Activated naive CD8-positive, alpha-beta T cell treated with anti-CD3 and anti-CD28 coated beads, Interleukin-2, amount 50 U/mL, for 24 hours (primary cell): ENCODE measurements at places on chromosomes 11 and 22.

DNA sequence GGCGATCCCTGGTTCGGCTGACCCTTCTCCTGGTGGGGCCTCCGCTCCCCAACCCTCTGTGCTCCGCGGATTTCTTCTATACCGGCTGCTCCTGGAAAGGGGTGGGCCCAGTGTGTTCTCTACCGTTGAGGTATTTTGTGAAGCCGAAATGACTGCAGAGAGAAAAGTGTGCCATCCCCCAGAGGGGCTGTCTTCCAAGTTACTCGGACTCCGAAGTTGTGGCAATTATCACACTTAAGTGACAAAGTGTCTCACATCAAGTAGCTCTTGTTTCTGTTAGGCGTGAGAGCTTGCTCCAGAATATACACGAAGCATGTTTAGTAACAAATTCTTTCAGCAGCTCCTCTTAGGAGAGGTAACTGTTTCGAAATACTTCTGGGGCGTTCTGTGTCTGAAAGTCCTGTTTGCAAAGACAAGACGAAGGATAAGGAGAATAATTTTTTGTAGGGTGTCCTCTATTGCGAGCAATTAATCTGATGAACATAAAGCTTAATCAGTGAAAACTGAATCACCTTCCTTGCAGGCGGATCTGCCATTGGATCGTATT, 434 bp downstream of the XPNPEP3 start:
- peaks cover 28% of the 10 kb centered on the region for H3K36me3 ChIP-seq
- H3K4me3 ChIP-seq, result peak overlapping the region; percentile 92
- peak overlapping the region; percentile 100 for H3K27ac ChIP-seq
- H3K27me3 ChIP-seq, result peaks cover 2% of the 10 kb centered on the region

- H3K27ac ChIP-seq, result no peak overlapping the region
- H3K27me3 ChIP-seq, result peaks cover 22% of the 10 kb centered on the region
- H3K36me3 ChIP-seq, result no peaks in the 10 kb centered on the region
Measured at GRCh38 chr11:82810326-82810725, 76.7 kb upstream of the FAM181B start.

- no peak overlapping the region for H3K4me3 ChIP-seq
- H3K4me1 ChIP-seq, result no peaks in the 10 kb centered on the region
- DNase-seq, result no peak
- peaks cover 16% of the 10 kb centered on the region for H3K27me3 ChIP-seq
- no peak overlapping the region for H3K27ac ChIP-seq
Measured at GRCh38 chr11:5124891-5125620, 13.1 kb downstream of the OR52A5 start.

DNA sequence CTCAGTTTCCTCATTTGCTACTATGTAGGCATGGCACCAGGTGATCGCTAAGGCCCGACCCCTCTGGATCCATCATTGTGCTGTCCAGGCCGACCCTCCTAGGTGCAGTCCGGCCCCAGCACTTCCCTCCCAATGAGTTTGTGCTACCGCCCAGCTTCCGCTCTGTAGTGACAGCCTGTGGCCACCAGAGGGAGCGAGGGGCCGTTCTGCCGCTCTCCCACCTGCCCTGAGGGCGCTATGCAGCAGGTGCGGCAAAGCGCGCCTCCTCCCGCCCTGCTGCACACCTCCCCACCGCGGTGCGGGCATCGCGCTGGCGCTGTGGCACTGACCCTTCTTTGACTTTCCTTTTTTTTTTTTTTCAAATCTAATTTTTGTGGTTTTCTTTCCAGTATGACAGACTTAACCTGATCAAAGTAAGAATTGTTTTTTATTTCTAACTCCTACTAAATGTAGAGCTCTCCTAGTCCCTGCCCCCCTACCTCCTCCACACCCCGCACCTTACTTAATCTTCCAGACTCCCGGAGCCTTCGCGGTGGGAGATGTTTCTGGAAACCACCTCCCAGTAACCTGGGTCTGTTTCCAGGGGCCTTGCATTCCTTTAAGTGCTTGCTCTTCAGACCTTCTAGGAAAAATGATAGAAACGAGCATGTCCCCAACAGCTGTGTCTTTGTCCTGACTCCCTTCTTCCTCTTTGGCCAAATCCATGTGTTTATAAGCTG, 73.7 kb downstream of the SCN3B start:
- no peak overlapping the region for H3K4me3 ChIP-seq
- no peak overlapping the region for H3K27ac ChIP-seq
- H3K27me3 ChIP-seq, result peaks cover 8% of the 10 kb centered on the region
- peaks cover 12% of the 10 kb centered on the region for H3K4me1 ChIP-seq
- peak; percentile 74 for DNase-seq

DNA sequence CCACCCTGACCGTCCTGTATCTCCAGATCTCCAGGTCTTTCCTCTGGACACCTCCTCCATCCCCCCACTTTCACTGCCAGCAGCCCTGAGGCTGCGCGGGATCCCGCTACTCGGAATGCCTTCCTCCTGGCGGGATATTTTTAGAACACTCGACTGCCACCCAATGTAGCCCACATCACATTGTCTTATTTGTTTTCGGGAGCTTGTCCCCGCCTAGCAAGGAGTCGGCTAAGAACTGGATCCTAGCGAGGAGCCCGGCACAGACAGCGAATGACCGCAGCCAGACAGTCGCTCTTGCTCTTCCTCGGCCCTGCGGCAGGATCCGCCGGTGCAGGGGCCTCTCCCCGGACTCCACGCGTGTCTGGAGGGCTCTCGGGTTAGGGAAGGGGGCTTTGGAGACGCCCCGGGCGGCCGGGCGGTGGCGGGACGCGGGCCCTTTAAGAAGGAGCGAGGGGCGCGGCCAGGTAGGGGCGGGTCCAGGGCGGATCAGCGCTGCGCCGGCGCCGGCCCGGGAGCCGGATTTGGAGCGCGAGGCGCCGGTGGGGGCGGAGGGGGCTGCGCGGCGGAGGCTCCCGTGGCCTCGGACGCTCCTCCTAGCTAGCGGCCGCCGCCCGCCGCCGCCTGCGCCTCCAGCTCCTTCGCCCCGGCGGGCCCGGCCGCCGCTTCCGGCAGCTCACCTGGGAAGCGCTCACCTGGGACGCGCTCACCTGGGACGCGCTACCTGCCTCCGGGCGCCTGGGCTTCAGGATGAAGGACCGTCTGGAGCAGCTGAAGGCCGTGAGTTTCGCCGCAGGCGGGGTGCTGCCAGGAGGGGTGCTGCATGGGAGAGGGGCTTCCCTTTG, at the start of gene STX3:
TSS of gene STX3 (plus strand) at position 518 of the 842 bp plus-strand sequence. CDS start at position 748, 230 bp downstream.
- peak within 1 kb of the TSS; percentile 78 for H3K27ac ChIP-seq
- no peaks in the 10 kb centered on the region for H3K36me3 ChIP-seq
- peaks cover 5% of the 10 kb centered on the region for H3K27me3 ChIP-seq
- DNase-seq, result peak; percentile 71
- H3K4me1 ChIP-seq, result peaks cover 23% of the 10 kb centered on the region

DNA sequence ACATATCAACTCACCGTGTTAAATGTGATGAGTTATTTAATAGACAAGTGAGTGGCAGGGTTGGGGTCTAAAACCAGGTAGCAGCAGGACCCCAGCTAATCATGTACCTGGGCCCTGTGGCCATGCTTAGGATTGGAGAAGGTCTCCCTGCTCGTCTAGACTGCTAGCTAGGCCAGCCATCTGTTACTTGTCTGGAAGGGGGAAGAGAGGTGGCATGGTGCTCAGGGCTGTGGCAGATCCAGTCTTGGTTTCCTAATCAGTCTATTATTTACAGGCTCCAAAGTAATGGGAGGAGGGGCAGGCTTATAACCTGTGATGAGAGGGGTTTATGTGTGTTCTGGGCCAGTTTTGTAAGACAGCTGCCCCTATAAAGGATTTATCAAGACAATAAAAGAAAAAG, 105.9 kb downstream of the NTM start:
- H3K27ac ChIP-seq, result no peak overlapping the region
- no peak for DNase-seq
- H3K4me1 ChIP-seq, result no peaks in the 10 kb centered on the region
- no peak overlapping the region for H3K4me3 ChIP-seq
- no peaks in the 10 kb centered on the region for H3K27me3 ChIP-seq
- no peaks in the 10 kb centered on the region for H3K36me3 ChIP-seq

- no peak overlapping the region for H3K27ac ChIP-seq
- H3K27me3 ChIP-seq, result no peaks in the 10 kb centered on the region
- no peaks in the 10 kb centered on the region for H3K4me1 ChIP-seq
- peaks cover 46% of the 10 kb centered on the region for H3K36me3 ChIP-seq
- no peak overlapping the region for H3K4me3 ChIP-seq
Measured at GRCh38 chr22:25352294-25352680, 132.8 kb downstream of the CRYBB2 start.

DNA sequence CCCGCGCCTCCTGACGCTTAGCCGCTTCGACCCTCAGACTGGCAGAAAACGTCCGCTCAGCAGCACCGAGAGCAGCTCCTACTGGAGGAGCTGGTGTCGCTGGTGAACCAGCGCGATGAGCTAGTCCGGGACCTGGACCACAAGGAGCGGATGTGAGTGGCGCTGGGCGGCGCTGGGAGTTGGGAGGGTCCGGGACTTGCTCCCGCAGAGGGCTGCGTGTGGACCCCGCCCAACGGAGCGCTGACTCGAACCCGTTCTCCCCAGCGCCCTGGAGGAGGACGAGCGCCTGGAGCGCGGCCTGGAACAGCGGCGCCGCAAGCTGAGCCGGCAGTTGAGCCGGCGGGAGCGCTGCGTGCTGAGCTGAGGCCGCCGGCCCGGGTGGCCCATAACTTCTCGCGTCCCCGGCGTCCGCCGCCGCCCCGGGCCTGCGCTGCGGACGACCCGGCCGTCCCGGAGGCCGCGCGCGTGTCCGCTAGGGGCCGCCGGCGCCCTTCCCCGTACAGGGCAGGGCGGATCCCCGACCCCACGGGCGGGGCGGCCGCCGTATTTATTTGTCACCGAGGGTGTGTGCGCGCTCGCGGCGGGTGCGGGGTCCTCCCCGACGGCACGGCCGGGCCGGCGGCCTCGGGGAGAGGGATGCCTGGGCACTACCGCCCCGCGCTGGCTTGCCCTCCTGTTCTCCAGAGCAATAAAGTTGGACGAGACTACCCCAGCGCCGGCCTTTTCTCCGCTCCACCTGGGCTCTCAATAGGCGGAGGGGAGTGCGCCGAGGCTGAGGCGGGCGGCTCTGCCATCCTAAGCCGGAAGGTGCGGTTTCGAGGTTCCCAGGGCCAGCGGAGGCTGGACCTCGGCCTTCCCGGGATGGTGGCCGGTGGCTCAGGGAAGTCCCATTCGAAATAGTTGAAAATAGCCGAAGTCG, 3.4 kb downstream of the KCNK7 start:
- no peak overlapping the region for H3K4me3 ChIP-seq
- H3K36me3 ChIP-seq, result peaks cover 8% of the 10 kb centered on the region
- DNase-seq, result no peak
- no peak overlapping the region for H3K27ac ChIP-seq

- no peaks in the 10 kb centered on the region for H3K27me3 ChIP-seq
- DNase-seq, result no peak
- no peak overlapping the region for H3K4me3 ChIP-seq
- H3K36me3 ChIP-seq, result peaks cover 29% of the 10 kb centered on the region
Measured at GRCh38 chr11:96114178-96115064, 190.5 kb upstream of the MTMR2 start.

DNA sequence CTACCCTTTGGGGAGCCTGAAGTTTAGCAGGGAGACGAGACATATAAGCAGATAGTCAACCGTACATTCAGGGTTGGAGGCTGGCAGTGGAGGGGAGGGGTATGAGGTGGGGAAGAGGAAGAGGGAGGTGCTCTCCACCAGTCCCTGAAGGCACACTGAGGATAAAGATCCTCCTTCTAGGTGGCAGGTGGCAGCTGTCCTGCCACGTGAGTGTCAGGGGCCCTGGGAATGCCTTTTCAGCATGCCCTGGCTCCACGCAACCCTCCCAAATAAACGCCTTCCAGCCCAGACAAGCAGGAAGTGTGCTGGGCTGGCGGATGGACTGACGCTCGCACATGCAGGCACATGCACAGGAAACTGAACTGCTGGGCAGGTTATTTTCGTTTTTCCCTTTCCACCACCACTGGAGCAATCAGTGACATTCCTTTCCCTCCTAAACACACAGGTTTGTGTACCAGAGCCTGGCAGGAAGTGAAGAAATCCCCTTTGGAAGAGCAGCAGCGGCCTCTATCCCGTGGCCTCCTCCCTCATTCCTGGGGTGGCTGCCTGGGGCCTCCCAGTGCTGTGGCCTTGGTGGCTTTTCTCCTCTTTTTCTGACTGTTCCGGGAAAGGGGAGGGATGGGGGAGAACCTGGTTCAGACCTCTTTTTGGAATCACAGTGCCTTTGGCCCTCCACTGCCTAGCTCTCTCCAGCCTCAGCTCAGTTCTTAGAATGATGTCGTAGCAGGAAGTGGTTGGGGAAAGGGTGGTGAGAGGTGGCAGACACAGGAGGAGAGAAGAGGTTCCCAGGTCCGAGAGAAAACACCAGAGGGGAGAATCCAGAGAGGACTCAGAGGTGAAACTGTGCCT, 157.0 kb upstream of the TIMP3 start:
- H3K4me3 ChIP-seq, result no peak overlapping the region
- DNase-seq, result peak; percentile 13
- H3K27ac ChIP-seq, result peak overlapping the region; percentile 87
- no peaks in the 10 kb centered on the region for H3K27me3 ChIP-seq
- H3K4me1 ChIP-seq, result peaks cover 37% of the 10 kb centered on the region
- no peaks in the 10 kb centered on the region for H3K36me3 ChIP-seq

DNA sequence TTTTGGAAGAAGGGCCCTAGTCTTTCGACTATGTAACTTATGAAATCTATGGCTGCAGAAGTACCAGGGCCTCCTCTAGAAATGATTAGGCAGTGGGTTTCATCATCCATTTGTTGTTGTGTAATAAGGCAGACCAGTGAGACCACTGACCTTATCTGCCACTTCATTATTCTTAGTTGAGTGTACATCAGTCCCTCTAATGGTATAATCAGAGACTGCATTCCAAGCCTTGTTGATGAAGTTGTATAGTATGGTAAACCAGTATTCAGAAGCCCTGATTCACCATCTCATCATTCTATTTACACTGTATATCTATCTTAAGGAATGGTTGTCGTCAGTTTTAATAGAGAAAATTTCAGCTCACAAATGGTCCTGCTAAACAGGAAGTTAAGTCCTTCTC, 32.2 kb upstream of the GRIA4 start:
- H3K4me1 ChIP-seq, result no peaks in the 10 kb centered on the region
- H3K27me3 ChIP-seq, result no peaks in the 10 kb centered on the region

GRCh38 chr11:80748207-80748925, 1307.5 kb upstream of the TENM4 start:
- no peak for DNase-seq
- H3K27ac ChIP-seq, result no peak overlapping the region
- H3K4me3 ChIP-seq, result no peak overlapping the region
- H3K27me3 ChIP-seq, result no peaks in the 10 kb centered on the region
- H3K4me1 ChIP-seq, result no peaks in the 10 kb centered on the region
- no peaks in the 10 kb centered on the region for H3K36me3 ChIP-seq

DNA sequence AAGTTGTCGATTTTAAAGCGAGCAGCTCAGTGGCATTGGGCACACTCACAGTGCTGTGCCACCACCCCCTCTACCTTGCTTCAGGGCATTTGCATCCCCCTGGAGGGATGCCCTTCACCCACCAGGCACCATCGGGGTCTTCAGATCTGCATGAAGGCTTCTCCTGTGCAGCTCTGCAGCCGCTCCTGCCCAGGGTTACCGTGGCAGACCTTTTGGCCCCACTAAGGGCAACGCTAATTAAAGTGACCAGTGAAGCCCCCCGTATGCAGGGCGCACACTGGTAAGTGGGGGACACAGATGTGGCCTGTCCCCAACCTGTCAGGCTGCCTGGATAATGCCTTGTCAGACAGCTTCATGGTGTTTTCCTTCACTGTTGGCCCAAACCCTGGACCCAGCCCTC, 1117.7 kb downstream of the BRD1 start:
- no peak overlapping the region for H3K4me3 ChIP-seq
- DNase-seq, result no peak
- no peaks in the 10 kb centered on the region for H3K27me3 ChIP-seq
- H3K36me3 ChIP-seq, result no peaks in the 10 kb centered on the region
- no peak overlapping the region for H3K27ac ChIP-seq
